ENCODE measurements at places on chromosomes 6 and 20.

DNA sequence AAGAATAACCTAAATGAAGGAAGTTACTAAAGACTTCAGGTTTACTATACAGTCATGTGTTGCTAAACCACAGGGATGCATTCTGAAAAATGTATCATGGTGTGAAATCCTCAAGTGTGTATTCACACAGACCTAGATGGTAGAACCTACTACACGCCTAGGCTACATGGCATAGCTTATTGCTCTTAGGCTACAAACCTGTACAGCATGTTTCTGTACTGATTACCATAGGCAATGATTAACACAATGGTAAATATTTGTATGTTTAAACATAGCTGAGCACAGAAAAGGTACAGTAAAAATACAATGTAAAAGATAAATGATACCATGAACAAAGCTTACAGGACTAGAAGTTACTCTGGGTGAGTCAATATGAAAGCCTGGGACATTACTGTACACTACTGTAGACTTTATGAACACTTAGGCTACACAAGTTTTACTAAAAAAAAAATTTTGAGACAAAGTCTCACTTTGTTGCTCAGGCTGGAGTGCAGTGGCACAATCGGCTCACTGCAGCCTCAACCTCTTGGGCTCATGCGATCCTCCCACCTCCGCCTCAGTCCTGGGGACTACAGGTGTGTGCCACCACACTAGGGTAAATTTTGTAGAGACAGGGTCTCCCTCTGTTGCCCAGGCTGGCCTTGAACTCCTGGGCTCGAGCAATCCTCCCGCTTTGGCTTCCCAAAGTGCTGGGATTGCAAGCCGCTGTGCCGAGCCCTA is 36.0 kb downstream of the ADNP start:
- DNase-seq, result no peak

DNA sequence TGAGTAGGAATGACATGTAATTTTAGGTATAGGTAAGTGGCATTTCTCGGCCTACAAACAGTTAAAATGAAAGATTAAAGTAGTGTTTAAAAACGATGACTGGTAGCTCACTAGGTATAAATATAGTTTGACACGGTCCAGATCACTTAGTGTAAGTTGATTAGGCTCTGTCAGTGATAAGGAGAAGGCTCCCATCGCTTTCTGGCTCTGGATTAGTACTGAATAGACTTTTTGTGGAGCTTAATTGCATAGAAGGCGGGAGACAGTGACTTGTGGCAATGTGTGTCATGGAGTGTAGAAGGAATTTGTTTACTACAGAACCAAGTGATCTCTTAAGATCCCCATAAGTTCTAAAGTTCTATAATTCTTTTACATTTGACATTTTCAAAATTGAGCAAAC is 6.7 kb downstream of the PYGB start:
- DNase-seq, result no peak

GRCh38 chr20:31608251-31608945 is 3.3 kb downstream of the ID1 start:
- DNase-seq, result no peak

DNA sequence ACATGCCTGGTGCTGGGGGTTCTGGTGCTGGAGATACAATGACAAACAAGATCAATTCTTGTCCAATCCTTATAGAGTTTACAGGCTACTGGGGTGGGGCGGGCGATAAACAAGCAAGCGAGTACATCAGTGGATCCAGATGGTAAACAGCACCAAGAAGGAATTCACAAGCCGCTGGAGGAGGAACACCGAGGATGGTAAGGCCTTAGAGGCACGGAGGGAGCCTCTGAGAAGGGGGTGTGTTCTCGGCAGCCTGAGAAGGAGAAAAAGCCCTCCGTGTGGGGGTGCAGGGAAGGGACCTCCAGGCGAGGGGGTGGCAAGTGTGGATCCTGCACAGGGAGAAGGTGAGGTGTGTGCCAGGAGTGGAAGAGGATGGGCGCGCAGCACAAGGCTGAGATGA is 276.5 kb upstream of the FOXQ1 start:
- DNase-seq, result no peak

GRCh38 chr6:69980624-69981023 is 114.3 kb downstream of the COL19A1 start:
- DNase-seq, result no peak

DNA sequence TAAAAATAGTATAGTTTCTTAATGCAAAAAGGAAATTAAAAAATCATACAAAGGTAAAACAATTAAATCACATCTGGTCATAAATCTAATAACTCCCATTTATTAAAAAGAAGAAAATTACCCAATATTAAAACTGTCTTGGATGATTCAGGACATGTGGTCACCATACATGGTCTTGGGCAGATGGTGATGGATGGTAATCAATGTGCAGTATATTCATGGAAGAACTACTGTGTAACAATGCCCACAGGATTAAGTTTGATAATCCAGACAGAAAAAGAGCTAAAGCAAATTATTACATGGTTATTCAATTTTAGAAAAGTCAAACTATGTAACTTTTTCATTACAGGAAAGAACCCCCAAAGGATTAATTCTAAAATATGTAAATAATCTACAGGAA is 480.6 kb downstream of the QKI start:
- DNase-seq, result no peak

DNA sequence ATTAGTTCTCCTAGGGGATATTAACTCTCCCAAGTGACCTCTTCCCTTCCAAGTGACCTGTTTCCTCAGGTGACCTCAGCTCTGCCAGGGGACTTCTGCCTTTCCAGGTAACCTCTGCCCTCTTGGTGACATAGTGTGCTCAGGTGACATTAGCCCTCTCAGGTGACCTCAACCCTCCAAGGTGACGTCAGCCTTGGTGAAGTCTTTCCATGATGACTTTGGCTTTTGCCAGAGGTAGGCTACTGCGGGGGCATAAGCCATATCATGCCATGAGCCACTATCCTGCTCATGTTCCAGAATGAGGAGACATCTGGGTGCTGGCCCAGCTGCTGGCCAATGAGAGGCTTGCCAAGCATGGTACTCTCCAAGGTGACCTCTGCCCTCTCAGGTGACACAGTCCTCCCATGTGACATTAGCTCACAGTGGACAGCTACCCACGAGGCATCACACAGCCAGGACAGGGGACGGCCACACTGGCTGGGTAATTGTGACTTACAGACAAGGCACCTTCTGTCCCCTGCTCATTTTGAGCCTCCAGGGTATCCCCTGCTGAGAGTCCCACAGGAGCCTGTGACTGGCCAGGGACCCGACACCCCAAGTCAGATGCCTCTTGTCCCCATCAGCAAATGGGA is 31.1 kb downstream of the UBD start:
- no peak for DNase-seq

- DNase-seq, result no peak
Observed at GRCh38 chr6:139367810-139368351, 6.6 kb downstream of the CITED2 start.

DNA sequence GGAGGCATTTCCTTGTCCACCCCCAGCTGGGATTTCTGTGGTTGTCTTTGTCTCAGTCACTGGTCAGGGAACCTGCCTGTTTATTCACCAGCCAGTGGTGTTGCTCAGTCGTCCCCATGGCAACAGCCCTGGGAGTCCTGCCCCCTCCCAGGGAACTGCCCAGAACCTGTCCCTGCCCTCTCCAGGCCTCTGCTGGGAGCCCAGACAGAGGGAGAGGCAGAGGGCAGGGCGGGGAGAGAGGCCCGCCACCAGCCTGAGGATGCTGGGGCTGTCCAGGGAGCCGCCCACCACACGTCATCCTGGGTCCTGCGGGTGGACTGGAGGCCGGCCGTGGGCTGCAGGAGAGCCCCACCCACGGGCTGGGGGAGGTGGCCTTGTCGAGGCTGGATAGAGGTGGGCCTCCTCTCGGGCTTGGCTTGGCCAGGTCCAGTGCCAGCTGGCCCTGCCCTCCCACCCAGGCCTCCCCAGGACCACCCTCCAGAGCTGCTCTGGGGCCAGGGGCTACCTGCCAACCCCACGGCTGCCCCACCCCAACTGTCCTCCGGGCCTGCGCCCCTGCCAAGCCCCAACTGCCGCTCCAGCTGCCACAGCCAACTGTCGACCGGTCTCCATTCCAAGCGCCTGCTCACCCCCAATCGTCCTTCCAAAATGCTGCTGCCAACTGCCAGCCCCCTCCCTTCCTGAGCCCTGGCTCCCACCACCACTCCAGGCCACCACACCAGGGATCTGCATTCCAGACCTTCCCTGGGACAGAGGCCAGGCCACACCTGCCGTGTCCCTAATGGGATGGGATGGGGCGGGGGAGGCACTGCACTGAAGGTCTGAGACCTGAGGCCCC is 4.2 kb upstream of the ZBTB46 start:
- no peak for DNase-seq

GRCh38 chr6:13611715-13612114 is 3.4 kb upstream of the NOL7 start:
- DNase-seq, result no peak

GRCh38 chr6:119449331-119450156 is 100.0 kb upstream of the MAN1A1 start:
- DNase-seq, result no peak

DNA sequence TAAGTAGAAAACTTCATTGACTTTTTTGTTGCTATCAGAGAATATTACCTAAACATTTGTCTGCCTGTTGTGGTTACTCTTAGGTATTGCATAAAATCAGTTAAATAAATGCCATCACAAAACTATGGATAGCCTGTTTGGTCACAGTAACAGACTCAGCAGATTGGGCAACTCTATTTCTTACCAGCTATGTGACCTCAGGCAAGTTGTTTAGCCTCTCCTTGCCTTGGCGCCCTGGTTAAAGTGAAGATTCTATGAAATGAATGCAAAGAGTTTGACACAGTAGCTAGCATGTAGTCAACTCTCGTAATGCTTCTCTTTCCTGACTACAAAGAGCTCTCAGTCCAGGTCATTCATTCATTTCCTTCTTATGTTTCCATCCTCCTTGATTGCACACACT is 82.5 kb upstream of the ID4 start:
- DNase-seq, result no peak

GRCh38 chr20:19205981-19206396 is 6.5 kb upstream of the SLC24A3 start:
- DNase-seq, result peak; percentile 48

DNA sequence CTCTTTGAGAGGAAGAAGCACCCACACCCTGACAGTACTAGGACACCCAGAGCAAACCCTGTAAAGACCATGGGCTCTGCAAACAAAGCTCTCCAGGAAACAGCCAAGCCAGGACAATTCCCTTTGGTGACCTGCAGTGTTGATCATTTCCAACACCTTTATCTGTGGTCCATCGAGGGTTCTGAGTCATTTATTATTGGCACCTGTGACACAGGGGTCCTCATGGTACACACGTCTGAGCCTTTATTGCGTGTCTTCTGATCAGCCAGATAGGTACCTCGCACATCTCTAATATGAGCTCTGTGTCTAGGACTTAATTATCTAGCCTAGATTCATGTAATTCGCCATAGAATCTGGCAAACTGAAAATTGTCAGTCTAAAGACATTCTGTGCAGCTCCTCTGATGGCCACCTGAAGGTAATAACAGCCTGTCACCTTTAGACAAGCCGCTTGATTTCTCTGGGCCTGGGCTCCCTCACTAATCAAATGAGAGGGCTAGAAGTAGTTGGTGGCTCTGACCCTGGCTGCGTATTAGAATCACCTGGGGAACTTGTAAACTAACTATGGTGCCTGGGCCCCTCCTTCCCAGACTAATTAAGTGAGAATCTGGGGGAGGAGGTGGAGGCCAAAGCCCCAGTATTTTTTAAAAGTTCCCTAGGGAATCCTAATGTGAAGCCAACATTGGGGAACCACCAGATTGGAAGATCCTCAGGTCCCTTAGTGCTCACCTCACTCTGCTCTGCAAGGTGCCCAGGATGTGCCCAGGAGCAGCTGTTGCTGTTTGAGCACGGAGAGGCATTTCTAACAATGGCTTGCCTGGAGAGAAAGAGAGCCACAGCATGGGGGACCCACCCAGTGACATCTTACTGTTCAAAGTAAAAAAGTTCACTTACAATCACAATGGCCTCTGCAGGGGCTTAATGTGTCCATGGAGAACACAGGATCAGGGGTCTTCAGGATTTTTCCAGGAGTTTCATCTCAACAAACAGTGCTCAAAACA is 122.0 kb upstream of the ARID1B start:
- DNase-seq, result no peak

DNA sequence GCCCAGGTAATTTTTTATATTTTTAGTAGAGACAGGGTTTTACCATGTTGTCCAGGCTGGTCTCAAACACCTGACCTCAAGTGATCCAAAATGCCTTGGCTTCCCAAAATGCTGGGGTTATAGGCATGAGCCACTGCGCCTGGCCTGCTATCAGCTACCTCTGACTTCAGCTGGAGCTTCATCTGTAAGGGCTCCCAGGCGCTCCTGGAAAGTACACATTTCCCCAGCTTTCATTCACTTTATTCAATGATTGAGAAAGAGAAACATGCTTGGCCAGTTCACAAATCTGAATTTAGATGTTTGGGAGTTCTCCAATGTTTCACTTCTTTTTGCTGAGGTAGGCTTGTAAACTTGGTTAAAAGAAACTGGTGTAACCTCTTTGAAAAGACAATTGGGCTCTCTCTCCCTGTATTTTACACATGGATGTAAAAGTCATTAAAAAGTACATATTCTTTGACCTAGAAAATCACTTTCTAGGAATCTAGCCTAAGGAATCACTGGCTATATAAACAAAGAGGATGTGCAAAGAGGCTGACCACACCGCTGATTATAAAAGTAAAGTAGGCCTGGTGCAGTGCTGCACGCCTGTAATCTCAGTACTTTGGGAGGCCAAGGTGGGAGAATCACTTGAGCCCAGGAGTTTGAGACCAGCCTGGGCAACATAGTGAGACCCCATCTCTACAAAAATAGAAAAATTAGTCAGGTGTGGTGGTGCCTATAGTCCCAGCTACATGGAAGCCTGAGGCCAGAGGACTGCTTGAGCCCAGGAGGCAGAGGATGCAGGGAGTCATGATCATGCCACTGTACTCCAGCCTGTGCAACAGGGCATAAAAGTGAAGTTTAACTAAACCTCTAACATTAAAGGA is 128.9 kb downstream of the BACH2 start:
- DNase-seq, result no peak

DNA sequence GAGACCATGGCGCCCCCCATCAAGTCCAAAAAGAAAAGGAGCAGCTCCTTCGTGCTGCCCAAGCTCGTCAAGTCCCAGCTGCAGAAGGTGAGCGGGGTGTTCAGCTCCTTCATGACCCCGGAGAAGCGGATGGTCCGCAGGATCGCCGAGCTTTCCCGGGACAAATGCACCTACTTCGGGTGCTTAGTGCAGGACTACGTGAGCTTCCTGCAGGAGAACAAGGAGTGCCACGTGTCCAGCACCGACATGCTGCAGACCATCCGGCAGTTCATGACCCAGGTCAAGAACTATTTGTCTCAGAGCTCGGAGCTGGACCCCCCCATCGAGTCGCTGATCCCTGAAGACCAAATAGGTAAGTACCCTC is 41.7 kb upstream of the NAA20 start:
- DNase-seq, result no peak

- peak; percentile 84 for DNase-seq
Observed at GRCh38 chr6:16766043-16766536, 4.8 kb upstream of the ATXN1 start.

- DNase-seq, result no peak
Observed at GRCh38 chr20:39588148-39588757, 626.1 kb downstream of the DHX35 start.

GRCh38 chr20:38094373-38094891 is 60.9 kb downstream of the RPRD1B start:
- peak; percentile 50 for DNase-seq

GRCh38 chr20:58071991-58072390 is 156.5 kb downstream of the ANKRD60 start:
- DNase-seq, result no peak
